ENCODE measurements at places on chromosomes 13 and 19.

- DNase-seq, result no peak
Observed at GRCh38 chr13:25175026-25175425, 2.9 kb upstream of the AMER2 start.

GRCh38 chr13:28754698-28755545 lies 36.2 kb upstream of the SLC46A3 start:
- DNase-seq, result no peak

DNA sequence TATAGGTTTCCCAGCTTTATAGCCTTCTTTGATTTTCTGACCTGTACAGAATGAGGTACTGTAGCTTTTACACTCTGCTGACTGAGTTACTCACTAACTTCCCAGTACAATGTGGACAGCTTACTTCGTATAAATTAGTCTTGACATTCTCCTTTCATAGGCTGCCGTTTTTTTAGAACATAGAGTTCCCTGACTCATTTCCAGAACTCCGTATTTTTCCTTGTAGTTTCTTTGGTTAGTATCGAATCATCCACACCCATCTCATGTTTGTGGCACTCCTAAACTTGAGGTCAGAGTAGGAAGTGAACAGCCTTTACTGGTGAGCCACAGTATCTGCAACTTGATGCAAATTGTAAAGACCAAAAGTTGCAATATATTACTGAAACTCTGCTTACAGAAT lies 303.9 kb downstream of the SLITRK5 start:
- DNase-seq, result no peak

DNA sequence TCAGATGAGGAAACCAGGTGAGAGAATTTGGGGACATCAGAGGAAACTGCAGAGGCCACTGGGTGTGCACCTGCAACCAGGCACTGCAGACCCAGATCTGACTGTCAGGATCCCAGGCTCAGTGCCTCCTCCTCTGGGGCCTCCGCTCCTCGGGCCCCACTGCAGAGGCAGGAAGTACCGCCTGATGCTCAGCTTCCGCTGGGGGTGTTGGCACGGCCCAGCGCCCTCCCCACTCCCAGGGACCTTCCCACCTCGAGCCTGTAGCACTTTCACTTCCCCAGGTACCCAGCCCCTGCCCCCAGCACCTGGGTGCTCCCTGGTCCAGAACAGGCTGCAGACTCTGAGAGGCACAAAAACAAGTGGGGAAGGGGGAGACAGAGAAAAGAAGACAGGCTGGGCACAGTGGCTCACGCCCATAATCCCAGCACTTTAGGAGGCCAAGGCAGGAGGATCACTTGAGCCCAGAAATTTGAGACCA lies 1.4 kb upstream of the CD37 start:
- DNase-seq, result no peak

- peak; percentile 44 for DNase-seq
Observed at GRCh38 chr13:42548731-42549551, 25.0 kb upstream of the TNFSF11 start.

DNA sequence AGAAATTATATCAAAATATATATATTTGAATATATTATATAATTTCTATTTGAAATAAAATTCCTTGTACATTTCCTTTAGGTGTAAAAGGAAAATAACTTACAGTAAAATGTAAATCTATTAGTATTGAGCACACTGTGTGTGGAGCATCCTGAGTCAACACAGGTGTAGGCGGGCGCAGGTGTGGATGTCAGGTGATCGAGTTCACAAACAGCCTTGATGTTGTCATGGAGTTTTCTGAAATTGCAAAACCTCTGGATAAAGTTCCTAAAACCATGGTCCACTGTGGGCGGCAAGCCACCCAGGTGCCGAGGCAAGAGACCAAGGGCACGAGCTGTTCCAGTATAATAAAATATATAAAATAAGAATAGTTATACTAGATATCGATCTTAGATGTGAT lies 27.7 kb upstream of the MCF2L start:
- no peak for DNase-seq

GRCh38 chr19:54189145-54189734 lies at the start of gene MBOAT7:
TSS of gene MBOAT7 (minus strand) at chr19:54189580. CDS start at chr19:54188508, 1,072 bp downstream.
- peak; percentile 88 for DNase-seq

- DNase-seq, result no peak
Observed at GRCh38 chr19:6697291-6697690, 23.2 kb downstream of the C3 start.

DNA sequence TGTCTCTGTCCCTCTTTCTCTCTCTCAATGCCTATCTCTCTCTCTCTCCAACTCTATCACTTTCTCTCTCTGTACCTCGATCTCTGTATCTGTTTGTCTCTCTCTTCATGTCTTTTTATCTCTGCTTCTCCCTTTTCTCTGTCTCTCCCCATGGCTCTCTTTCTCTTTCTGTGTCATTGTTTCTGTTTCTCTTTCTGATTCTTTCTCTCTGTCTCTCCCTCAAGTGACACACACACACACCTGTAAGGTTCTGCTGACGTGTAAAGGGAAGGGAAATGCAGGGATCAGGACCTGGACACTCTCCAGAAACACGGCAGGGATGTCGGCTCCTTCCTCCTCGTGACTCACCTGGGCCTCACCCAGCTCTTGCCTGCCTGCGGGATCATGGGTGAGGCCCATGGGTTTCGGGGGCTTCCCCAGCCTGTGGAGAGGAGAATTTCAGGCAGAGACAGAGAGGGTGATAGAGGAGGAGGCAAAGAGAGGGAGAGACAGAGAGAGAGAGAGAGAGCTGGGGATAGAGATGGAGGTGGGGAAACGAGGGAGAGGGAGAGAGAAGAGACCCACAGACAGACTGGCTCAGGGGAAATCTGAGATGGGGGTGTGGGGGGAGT lies 5.4 kb upstream of the PLAUR start:
- no peak for DNase-seq

DNA sequence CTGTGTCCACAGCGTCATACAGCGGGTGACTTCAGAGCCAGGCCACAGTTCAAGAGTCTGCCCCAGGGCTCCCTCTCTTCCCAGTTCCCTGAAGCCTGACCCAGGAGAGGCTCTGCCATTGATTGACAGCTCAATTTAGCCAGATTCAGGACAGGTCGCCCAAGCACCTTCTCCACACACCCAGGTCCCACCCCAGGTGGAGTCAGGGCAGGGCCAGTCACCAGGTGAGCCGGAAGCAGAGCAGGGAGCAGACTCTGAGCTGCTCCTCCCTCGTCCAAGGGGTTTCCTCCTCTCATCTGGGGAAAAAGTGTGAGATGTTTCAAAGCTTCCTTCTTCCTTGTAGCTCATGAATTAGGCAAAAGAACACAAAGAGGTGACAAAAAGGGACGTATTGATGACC lies 5.6 kb downstream of the CEACAM7 start:
- no peak for DNase-seq

GRCh38 chr19:816500-816857 lies 5.3 kb downstream of the PLPPR3 start:
- no peak for DNase-seq

- peak; percentile 11 for DNase-seq
Observed at GRCh38 chr13:86725105-86725504, 925.9 kb upstream of the SLITRK6 start.

DNA sequence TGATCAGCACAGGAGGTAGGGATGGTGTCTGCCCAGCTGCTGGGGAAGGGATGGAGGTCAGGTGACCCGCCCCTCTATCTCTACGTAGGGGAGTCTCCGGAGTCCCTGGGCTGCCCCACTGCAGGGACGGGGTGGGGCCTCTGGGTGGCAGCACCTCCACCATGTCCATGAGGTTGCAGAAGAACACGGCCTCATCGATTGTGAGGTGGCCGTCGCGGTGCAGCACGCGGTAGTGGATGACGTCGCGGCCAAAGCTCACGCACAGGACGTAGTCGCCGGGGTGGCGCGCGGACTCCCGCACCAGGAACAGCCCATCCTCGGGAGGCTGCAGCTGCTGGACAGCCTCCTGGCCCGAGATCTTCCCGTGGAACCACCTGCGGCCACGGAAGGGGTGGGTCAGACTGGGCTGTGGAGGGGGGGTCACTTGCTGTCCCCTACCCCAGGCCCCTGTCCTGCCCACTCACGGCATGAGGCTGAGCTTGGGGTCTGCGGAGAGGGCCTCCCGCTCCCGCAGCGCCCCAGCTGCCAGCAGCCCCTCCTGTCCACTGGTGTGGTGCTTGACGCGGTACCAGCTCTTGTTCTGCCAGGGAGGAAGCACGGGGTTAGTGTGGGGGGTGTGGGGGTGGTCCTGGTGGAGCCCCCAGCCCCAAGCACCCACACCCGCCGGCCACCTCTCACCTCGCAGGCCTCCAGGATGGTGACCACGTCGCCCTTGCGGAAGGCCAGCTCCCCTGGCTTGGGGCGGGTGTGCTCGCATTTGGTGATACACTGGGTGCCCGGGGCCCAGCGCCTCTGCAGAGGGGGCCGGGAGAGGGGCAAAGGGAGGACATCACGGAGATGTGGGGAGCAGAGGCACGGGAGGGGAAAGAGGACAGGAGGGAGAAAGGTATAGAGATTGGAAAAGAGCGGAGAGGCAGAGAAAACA lies 2.3 kb downstream of the MATK start:
- no peak for DNase-seq

- DNase-seq, result no peak
Observed at GRCh38 chr19:54356444-54357056, 8.2 kb downstream of the LAIR1 start.

GRCh38 chr19:19170053-19170872 lies at the start of gene MEF2B:
TSS of gene MEF2B (minus strand) at chr19:19170263. CDS start at chr19:19150735, 19,528 bp downstream.
- peak; percentile 92 for DNase-seq

DNA sequence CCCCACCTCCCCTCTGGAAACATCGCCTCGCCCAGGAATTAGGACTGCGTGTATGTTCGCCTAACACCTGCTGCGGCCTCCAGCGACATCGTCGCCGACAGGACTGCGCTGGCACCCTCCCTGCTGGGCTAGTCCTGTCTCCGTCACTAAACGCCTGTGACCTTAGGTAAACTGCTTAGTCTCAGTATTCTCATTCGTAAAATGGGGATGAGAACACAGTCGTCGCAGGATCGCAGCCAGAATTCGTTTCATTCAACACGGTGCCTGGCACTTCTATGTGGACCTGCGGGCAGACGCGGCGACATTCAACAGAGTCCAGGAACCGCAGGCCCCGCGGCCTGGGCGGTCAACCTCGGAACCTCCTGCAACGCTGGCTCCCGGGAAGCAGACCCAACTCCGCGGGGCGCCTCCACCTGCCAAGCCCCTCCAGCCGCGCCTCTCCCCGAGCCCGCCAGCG lies 485 bp downstream of the CRYL1 start:
- DNase-seq, result peak; percentile 23

- DNase-seq, result no peak
Observed at GRCh38 chr13:50887151-50887550, 22.4 kb upstream of the RNASEH2B start.

DNA sequence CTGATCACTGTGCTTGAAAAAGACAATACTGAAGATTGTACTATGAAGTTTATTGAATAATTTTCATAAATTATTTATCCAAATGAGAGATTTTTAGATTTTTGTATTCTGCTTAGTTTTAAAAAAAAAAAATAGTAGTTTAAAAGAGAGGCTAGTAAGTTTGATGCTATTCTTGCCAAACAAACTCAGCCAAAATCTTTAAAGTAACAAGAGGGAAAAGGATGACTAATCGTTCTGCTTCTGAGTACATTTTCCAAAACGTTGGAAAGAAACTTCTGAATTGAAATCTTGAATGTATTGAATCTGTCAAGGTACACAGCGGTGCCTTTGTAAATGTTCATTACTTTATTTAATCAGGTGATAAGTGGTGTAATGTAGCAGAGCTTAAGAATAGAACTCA lies 34.4 kb downstream of the NUP58 start:
- no peak for DNase-seq

DNA sequence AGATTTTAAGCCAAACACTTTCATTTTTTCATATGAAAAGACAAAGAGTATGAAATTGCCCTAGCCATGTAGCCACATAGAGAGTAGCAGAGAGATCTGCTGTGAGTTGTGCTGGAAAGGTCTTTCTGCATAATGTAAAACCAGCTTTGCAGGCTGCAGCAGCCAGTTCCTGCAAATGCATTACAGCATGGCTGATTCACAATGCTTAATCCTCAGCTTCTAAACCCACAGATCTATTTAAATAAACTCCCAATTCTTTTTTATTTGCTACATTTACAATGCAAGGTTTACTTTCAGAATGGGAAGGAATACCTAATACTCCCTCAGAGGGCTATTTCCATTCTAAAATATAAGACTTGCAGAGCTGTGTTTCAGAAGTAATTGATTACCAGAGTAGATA lies 185.6 kb upstream of the STARD13 start:
- no peak for DNase-seq

DNA sequence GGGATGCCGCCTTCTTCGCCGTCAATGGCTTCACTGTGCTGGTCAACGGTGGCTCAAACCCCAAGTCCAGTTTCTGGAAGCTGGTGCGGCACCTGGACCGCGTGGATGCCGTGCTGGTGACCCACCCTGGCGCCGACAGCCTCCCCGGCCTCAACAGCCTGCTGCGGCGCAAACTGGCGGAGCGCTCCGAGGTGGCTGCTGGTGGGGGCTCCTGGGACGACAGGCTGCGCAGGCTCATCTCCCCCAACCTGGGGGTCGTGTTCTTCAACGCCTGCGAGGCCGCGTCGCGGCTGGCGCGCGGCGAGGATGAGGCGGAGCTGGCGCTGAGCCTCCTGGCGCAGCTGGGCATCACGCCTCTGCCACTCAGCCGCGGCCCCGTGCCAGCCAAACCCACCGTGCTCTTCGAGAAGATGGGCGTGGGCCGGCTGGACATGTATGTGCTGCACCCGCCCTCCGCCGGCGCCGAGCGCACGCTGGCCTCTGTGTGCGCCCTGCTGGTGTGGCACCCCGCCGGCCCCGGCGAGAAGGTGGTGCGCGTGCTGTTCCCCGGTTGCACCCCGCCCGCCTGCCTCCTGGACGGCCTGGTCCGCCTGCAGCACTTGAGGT lies 7.0 kb downstream of the MAP1S start:
- DNase-seq, result no peak
